Right forelimb (tissue), 1 donor: ENCODE measurements at places on chromosomes 2 and 18.

GRCh38 chr2:205688417-205689200 lies 6.3 kb downstream of the NRP2 start:
- DNase-seq = no peak

DNA sequence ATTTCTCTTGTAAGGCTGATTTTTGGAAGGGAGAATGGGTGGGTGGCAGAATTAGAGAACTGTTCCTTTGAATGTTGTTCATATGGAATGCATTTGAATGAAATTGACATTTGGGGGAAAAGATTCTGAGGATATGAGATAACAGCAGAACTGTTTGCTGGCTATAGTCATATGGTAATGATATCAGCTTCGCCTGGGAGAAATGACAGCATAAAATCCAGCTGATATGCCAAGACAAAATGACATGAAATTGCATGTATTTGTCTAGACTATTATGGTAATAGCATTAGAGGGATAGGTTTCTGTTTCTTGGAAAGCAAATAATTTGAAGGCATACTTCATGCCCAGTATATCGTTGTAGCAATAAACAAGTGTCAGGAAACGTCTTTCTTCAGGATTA lies 150.8 kb upstream of the SPATS2L start:
- DNase-seq = no peak

DNA sequence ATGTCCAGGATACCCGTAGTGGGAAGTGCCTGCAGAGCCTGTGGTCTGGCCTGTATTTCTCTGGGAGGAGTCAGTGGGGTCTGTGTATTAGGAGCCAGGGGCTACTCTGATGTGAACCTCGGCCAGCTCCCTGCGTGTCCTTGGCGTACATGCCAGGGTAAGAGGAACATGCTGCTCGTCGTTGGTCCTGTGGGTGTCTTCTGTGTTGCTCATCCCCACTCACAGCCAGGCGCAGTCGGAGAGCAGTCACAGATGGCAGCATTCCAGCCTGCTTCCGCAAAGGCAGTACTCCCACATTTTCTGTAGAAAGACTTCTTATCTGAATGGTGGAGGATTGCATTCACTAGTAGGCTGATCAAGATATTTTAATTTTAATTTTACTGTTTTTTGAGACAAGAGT lies 84.9 kb downstream of the DGKD start:
- no peak for DNase-seq

DNA sequence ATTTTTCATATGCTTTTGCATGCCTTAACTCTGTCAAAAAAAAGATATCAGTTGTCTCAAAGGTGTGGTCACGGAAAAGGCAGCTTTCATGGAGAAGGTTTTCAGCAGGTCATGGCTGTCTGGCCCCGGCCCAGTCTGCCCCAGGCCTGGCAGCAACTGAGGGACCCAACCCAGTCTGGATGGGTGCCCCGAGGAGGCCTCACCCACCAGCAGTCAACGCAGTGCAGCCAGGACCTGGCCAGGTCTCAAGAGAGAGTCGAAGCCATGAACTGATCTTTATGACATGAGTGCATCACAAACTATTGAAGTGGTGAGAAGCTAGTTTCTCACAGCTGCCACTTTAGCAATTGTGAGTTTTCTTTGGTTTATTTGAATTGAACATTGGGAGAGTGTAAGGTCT lies 7.9 kb downstream of the TUBB6 start:
- DNase-seq = no peak

DNA sequence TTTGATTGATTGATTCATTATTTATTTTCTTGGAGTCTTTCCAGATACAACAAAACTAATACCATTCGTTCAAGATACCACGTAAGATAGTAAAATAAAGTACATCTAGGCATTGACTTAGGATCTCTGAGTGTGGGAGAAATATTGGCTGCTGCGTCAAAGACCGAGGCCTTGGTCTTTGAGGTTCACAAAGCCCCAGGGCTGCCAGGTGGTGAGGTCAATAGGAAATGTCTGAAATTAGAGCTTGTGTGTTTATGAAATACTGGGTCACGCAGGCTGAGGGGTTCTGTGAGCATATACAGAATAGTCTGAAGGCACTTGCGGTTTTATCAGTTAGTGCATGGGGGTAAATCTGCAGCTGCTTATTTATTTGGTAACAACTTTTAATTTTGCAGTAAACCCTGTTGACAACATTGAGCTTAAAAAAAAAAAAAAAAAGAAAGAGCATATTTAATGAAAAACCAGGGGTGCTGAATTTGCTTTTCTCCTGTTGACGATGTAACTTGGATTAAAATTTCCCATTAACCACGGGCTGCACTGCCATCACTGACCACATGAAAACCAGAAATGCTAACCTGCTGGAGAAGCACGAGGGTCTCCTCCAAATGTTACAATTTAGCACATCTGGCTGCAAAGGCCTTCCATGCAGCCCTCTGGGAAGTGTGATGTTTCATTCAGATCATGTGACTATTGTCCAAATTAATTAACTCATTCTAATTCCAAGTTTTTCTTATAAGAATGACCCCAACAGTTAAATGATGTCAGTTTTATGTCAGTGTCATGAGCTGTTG lies 27.1 kb upstream of the SERPINB12 start:
- DNase-seq = no peak

DNA sequence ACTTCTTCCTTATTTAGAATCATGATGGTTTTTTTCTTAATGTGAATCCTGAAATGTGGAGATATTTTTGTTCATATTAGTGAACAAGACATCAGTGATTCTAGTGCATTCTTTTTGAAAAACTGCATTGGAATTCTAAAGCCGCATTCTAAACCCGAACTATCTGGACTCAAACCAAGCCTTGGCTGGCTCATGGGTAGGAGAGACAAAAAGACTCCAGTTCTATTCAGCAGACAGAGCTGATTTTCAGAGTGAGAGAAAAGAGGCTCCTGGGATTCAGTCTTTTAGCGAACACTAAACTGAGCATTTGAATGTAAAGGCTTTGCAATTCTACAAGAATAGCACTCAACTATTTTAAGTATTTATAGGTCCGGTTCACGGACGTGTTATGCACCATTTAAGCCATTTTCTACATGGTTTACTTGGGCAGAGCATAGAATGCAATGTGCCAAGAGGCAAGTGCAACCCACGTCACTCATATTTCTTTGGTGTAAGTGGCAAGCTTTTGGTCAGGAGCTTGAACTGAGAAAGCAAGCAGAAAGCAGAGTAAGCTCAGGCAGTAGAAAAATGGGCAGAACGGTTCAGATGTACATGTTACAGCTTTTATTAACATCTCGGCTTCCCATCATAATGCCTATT lies 227.3 kb upstream of the RAB12 start:
- DNase-seq = no peak

GRCh38 chr18:23583071-23583865 lies 3.0 kb downstream of the NPC1 start:
- DNase-seq = no peak
